Gastroesophageal sphincter (tissue), 4 donors: ENCODE measurements at places on chromosomes 1 and 21. TPM values are rescaled to one million over a fixed set of nuclear protein-coding genes. Genes with fewer than 3 reads are reported as not detected.

The PTGER3 gene
- total RNA-seq: 10.6 TPM

DNA sequence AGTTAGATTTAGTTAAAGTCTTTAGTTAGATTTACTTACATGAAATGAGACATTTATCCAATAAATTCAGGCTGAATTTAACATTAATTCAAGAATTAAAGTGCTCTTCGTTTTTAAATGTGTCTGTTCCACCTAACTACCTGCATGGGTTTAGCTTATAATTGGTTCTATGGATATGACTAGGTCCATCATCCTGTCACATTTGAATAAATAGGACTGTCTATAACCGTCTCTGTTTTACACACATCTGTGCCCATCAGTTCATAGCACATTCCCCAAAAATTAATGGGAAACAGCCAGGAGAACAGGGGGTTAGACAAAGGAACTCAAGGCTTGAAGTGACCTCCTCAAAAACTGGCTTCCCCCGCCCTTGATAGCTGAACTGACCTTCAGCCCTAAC is 219.6 kb downstream of the MRPL39 start:
- H3K4me1 ChIP-seq: no peaks in the 10 kb centered on the region
- no peak overlapping the region for H3K4me3 ChIP-seq
- no peaks in the 10 kb centered on the region for H3K36me3 ChIP-seq
- no peaks in the 10 kb centered on the region for H3K27me3 ChIP-seq
- H3K27ac ChIP-seq: no peak overlapping the region

- H3K27me3 ChIP-seq: no peaks in the 10 kb centered on the region
- peak overlapping the region; percentile 42 for H3K27ac ChIP-seq
- no peaks in the 10 kb centered on the region for H3K36me3 ChIP-seq
- H3K4me1 ChIP-seq: peaks cover 34% of the 10 kb centered on the region
- H3K4me3 ChIP-seq: no peak overlapping the region
These were observed 35.0 kb downstream of the ENAH start for GRCh38 chr1:225617956-225618355.

GRCh38 chr1:39632323-39632681 is 7.1 kb downstream of the HEYL start:
- H3K27me3 ChIP-seq: peaks cover 39% of the 10 kb centered on the region
- peak overlapping the region; percentile 48 for H3K27ac ChIP-seq
- H3K4me1 ChIP-seq: no peaks in the 10 kb centered on the region
- ATAC-seq: no peak

GRCh38 chr1:14065486-14065885 is 365.5 kb downstream of the PRDM2 start:
- H3K27ac ChIP-seq: no peak overlapping the region
- H3K4me1 ChIP-seq: no peaks in the 10 kb centered on the region
- no peaks in the 10 kb centered on the region for H3K36me3 ChIP-seq

- ATAC-seq: no peak
- no peak overlapping the region for H3K4me3 ChIP-seq
- H3K27me3 ChIP-seq: no peaks in the 10 kb centered on the region
- no peaks in the 10 kb centered on the region for H3K4me1 ChIP-seq
- peaks cover 9% of the 10 kb centered on the region for H3K36me3 ChIP-seq
These were observed 13.1 kb downstream of the GBP1 start for GRCh38 chr1:89051955-89052312.

The FAM72A gene
- total RNA-seq: 3.1 TPM

DNA sequence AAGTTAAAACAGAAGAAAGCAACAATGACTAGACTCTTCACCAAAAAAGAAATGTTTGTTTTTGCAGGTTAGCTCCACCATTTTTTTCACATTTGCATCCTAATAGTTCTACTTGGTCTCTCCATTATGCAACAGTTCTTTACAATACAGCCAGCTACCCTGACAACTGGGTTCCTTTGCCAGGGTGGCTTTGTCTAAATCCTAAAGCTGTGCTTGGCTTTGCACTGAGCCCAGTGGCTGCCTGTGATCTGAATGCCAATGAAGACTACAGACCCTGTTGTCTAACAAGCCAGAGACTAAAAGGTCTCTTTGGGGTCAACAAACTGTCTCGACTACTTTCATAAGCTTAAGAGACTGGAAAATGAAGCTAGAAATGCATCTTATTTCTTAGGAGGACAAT is 112.0 kb downstream of the AKT3 start:
- no peak overlapping the region for H3K4me3 ChIP-seq
- ATAC-seq: no peak
- no peaks in the 10 kb centered on the region for H3K27me3 ChIP-seq

- H3K4me1 ChIP-seq: no peaks in the 10 kb centered on the region
- H3K27ac ChIP-seq: no peak overlapping the region
- no peak for ATAC-seq
- H3K27me3 ChIP-seq: no peaks in the 10 kb centered on the region
- no peak overlapping the region for H3K4me3 ChIP-seq
- H3K36me3 ChIP-seq: no peaks in the 10 kb centered on the region
These were observed 18.1 kb upstream of the ETS2 start for GRCh38 chr21:38787461-38788274.

DNA sequence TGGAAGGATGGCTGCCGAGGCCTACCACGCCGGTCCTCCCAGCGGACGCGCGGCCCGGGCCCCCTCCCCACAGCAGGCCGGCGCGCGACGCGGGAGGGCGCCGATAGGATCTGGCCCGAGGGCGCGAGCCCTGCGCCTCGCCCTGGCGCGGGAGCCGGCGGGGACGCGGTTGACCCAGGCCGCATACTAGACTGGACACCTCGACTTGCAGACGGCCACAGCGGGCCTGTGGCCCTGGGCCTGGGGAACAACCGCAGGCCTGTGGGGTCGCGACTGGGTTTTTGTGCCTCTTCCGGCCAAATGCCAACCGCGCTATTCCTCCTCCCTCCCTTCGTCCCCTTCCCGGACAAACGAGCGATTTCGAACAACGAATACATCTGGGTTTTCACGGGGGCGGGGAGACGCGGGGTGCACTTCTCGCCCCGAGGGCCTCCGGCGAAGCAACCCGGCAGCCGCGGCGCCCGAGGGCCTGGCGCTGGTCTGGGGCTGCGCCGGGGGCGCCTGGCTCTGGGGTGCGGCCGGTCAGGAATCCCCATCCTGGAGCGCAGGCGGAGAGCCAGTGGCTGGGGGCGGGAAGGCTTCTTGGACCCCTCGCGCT is 2.4 kb downstream of the NHLH2 start:
- no peak overlapping the region for H3K27ac ChIP-seq
- no peaks in the 10 kb centered on the region for H3K36me3 ChIP-seq
- no peak for ATAC-seq
- peaks cover 27% of the 10 kb centered on the region for H3K4me1 ChIP-seq
- H3K27me3 ChIP-seq: peaks cover 99% of the 10 kb centered on the region
